H9 (cell line): ENCODE measurements at places on chromosomes 3 and 15.

- no peak for DNase-seq
Measured at GRCh38 chr15:23038726-23039142, 635 bp downstream of the TUBGCP5 start.

DNA sequence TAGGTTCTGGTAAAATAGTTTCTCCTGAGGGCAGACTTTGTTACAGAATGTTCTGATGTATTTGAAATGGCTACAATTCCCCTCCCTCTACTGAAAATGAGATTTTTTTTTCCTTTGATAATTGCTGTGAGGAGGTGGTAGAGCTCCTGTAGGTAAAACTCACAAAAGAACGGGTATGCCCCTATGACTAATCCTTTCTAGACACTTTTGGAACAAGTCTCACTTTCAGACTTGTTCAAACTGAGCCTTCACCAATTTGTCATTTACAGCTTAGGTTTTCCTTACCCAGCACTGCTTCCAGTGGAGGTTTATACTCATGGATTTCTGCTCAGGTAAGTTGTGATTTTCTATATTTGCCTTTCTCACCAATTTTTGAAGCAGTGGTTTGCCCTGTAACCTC lies 115.6 kb downstream of the NLGN1 start:
- no peak for DNase-seq

- peak; percentile 83 for DNase-seq
Measured at GRCh38 chr3:143119009-143119914, at the start of gene CHST2. Gene CHST2 (plus strand): TSS chr3:143119771. CDS start chr3:143120817, 1,046 bp downstream.

GRCh38 chr3:111069974-111070771 lies 1.4 kb upstream of the NECTIN3 start:
- no peak for DNase-seq

DNA sequence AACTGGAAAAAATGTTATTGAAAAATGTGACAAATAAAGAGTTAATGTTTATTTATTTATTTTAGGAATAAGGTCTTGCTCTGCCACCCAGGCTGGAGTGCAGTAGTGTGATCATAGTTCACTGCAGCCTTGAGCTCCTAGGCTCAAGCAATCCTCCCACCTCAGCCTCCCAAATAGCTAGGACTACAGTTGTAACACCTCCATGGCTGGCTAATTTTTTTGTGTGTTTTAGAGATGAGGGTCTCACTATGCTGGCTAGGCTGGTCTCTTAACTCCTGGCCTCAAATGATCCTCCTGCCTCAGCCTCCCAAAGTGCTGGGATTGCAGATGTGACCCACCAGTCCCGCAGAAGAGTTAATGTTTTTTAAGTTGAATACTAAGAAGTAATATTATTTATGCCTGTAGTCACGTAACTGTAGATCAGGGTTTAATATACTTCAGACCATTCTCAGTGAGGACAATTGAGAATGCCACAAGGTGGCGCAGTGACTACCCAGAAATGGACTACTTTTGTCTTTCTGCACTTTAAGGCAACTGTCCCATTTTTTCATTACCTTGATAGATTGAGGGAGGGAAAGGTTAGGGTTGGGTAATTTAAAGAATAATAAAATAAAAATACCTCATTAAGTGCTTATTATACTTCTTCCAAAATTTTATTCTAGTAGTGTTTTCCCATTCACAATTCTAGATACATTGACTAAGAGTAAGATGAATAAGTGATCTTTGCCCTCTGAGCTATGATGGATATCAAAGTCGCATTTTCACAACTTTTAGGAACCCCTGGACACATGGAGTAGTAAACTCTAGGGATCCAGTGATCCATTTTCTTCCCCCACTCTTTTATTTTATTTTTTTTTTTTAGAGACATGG lies 6.0 kb downstream of the MUC13 start:
- DNase-seq = peak; percentile 54

DNA sequence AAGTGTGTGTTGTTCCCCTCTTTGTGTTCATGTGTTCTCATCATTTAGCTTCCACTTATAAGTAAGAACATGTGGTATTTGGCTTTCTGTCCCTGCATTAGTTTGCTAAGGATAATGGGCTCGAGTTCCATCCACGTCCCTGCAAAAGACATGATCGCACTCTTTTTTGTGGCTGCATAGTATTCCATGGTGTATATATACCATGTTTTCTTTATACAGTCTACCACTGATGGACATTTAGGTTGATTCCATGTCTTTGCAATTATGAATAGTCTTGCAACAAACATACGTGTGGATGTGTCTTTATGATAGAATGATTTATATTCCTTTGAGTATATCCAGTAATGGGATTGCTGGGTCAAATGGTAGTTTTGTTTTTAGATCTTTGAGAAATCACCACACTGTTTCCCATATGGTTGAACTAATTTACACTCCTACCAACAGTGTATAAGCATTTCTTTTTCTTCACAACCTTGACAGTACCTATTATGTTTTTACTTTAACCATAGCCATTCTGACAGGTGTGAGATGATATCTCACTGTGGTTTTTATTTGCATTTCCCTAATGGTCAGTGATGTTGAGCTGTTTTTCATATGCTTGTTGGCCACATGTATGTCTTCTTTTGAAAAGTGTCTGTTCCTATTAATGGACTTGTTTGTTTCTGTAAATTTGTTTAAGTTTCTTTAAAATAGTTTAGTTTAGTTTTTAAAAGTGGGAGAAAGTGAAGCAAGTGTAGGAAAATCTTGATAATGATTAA lies 21.9 kb upstream of the SLC30A4 start:
- no peak for DNase-seq

DNA sequence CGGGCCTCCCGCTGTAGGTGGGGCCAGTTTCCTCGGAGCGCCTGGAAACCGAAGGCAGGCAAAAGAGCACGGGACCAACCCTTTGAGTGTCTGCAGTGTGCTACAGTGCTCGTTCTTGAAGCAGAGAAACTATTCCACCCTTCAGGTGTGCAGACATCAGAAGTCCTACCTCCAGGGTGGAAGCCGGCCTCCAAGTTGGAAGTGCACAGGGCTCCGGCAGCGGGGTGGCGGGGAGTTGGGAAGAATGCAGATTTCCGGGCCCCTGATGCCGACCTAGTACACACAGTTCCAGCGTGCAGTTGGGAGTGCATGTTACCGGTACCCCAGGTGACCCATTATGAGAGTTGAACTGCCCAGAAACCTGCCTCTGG lies 3.0 kb downstream of the KLF13 start:
- no peak for DNase-seq

DNA sequence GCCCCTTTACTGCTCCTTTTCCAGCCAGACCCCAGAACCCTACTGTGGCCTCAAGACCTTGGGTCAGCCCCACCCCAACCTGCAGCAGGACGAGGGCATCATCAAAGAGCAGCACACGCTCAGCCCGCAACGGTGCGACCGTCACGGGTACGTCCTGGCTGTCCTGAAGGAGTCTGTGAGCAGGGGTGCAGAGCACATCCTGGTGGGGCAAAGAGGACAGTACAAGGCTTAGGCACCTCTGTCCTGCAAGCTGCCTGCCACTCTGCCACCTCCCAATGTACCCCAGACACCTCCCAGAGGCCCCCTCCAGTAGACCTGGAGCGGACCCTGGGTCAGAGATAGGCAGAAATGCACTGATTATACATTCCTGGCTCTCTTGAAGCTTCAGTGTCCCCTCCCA lies 8.0 kb downstream of the ALS2CL start:
- no peak for DNase-seq

GRCh38 chr3:15636028-15636709 lies 34.6 kb downstream of the BTD start:
- no peak for DNase-seq

- DNase-seq = no peak
Measured at GRCh38 chr15:79598639-79599038, 166.5 kb downstream of the MINAR1 start.

- no peak for DNase-seq
Measured at GRCh38 chr15:63338170-63338569, 43.5 kb downstream of the CA12 start.

GRCh38 chr3:160049988-160050387 lies 61.4 kb downstream of the IL12A start:
- no peak for DNase-seq

GRCh38 chr15:101323793-101324523 lies 28.9 kb upstream of the SNRPA1 start:
- no peak for DNase-seq

DNA sequence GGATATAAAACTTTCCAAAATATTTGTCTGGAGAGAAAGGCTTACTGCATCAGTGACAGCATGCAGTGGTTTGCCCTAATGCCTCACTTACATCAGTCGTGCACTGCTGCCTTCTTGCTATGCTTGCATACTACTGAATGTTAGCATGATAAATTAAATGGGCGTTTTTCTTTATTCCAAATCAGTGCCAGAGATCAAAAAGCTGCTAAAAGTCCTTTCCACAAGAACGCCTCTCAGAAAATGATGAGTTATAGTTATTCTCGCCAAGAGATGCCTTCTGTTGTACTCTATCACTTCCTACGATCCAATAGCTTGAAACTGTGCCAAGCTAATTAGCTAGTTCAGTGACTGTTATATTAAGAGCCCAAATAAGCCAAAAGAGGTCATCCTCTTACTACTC lies 345.8 kb upstream of the ROBO2 start:
- no peak for DNase-seq
